ENCODE measurements at places on chromosomes 5 and 9. TPM values are rescaled to one million over a fixed set of nuclear protein-coding genes. Genes with fewer than 3 reads are reported as not detected.

DAB2 gene
- total RNA-seq = 45.8 TPM

CSF2 gene
- total RNA-seq = not detected

SLC1A1 gene
- total RNA-seq = 1.1 TPM

CYLC2 gene
- not detected for total RNA-seq

DNA sequence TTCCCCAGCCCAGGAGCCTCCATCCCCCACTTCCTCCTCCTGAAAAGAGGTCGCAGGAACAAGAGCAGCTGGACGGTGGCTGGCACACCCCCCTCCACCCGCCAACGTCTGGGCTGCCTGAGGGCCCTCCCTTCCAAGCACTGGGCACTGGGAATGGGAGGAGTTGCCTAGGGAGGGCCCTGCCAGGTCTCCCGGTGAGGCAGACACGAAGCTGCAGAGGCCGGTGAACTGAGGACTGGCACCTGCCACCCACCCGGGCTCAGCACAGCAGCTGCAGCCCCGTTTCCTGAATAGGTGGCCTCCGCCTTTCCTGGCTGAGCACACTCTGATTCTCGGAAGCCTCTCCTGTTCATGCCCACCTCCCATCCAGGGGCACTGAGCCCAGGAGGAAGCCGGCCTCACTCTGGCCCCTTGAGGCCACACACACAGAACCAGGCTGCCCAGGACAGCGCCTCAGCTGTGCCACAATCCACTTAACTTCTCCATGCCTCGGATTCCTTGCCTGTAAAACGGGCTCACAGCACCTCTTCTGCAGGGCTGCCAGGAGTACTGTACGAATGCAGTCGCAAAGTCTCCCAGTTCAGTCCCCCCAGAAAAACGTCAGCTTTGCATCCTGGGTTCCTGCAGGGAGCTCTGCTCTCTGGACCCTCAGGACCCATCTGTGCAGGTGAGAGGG, 1.3 kb downstream of the NPDC1 start:
- no peak for DNase-seq

- DNase-seq = no peak
Measured at GRCh38 chr5:118249386-118249785, 739.0 kb downstream of the DTWD2 start.

GRCh38 chr5:131609774-131610173, 25.3 kb downstream of the RAPGEF6 start:
- DNase-seq = no peak

DNA sequence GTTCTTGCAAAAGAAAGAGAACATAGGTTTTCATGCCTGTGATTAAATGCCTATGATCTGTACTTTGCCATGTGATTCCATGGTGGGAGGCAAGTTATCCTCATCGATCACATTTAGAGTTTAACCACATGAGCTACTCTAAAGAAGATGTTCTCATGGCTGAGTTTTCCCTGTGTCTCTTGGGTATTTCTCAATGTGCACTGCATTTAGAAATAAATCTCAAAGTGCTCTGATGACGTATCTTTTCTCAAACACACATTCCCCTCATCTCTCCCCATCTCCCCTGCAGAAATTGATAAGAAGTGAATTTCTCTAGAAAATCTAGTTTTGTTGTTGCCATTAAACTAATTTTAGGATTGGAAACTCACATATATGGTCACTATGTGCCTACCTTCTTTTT, 282.2 kb downstream of the SEMA5A start:
- DNase-seq = no peak

- DNase-seq = no peak
Measured at GRCh38 chr9:13899924-13900323, 414.0 kb downstream of the NFIB start.

- DNase-seq = no peak
Measured at GRCh38 chr5:72556351-72557166, 49.3 kb upstream of the ZNF366 start.

- DNase-seq = no peak
Measured at GRCh38 chr9:137960496-137960895, 82.9 kb downstream of the CACNA1B start.

DNA sequence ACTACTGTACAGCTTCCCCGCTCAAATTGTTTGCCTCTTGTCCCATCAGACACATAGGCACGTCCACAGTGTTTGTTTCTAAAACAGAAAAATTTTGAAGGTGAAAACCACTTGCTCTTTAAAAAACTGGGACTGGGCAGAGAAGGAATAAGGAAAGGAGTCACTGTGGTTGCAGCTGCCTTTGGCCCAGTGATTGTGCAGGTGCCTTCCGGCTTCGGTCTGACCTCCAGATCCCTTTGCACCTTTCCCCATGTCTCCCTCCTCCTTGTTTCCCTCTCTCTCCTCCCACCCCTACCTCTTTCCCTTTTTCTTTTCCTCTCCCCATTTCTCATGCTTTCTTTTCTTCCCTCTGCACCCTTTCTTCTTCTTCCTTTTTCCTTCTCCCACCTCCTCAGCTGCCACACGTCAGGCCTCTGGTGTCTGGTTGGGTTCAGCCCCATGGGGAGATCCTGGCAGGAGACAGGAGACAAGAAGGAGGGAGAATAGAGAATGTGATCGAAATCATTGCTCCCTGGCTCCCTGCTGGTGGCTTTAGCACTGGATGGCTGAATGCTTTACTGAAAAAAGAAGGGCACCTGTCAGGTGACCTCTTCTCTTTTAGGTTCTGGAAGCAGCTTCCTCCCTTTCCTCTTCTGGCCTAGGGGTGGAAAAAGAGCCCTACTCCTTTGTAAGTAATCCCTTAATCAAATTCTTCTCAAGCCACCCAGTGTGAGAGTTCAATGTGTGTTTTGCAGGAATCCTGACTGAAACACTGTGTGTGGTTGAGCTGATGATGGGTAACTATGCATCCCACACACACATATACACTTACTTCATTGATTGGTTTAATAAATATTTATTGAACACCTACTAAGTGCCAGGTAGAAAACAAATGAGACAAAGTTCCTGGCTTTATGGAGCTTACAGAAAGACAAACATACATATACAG, 267.3 kb downstream of the MAST4 start:
- DNase-seq = no peak

- no peak for DNase-seq
Measured at GRCh38 chr5:76821136-76821535, 2.3 kb downstream of the F2RL1 start.

DNA sequence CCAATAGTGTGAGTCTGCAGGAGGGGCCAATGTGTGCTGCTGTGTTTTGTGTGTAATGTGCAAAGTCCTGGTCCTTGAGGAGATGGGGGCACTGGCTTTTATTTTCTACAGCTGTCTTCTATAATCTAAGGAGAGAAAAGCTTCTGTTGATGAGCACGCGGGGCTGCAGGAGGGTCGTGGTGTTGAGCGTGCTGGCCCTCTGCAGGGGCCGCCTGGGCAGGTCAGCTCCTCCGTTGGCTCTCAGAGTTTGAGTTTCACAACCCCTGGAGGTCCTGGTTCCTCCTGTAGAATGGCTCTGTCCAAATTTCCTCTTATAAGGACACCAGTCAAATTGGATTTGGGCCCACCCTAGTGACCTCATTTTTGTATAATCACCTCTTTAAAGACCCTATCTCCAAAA, 12.6 kb downstream of the OR2V1 start:
- DNase-seq = no peak

GRCh38 chr5:122126177-122126755, 3.1 kb upstream of the ZNF474 start:
- DNase-seq = peak; percentile 77

All from mammary epithelial cell (primary cell).